Right cardiac atrium (tissue), 5 donors: ENCODE measurements at places on chromosomes 4 and X.

DNA sequence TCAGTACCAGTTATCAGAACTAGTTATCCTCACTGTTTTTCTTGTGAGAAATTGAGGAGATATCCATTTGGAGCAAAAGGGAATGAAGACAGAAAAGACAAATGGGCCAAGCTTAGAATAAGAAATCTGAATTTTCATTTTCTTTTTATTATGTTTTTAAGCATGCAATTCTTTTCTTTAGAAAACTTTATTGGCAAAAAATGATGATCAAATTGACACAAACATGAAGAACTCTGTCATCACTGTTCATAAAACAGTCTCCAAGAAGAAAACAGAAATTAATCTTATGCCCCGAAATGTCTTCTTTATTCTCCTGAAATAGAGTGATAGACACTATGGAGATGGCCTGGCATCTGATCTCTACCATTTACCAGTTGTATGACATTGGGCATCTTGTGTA is 139.0 kb downstream of the ARHGAP24 start:
- DNase-seq: no peak

DNA sequence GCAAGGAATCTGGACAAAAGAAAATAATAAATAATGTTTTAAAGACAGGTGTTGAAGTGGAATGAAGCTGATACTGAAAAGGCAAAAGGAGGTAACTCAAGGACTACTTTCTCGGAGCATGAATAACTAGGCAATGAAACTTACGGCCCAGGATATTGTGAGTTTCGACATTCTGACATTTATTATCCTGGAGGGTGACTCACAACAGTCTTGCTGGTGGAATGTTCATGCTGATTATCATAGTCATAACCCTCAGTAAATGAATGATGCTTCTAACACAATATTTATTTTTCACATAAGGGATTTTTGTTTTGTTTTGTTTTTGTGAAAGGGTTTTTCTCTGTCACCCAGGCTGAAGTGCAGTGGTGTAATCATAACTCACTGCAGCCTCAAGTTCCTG is 147.0 kb upstream of the HPGD start:
- DNase-seq: no peak

GRCh38 chrX:142054094-142054493 is 150.4 kb downstream of the MAGEC1 start:
- DNase-seq: no peak

DNA sequence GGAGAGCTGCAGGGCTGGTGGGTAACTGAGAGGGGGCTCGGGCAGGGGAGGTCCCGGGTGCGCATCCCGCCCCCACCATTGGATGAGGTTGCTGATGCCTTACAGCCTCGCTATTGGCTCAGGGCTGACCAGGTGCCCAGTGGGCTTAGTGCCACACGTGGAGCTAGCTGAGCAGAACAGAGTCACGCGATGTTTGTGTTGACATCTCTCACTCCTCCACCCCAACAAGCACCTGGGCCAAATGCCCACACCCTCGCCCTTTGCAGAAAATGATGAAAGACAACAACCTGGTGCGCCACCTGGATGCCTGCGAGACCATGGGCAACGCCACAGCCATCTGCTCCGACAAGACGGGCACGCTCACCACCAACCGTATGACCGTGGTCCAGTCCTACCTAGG is 31.8 kb downstream of the ATP2B3 start:
- DNase-seq: no peak

DNA sequence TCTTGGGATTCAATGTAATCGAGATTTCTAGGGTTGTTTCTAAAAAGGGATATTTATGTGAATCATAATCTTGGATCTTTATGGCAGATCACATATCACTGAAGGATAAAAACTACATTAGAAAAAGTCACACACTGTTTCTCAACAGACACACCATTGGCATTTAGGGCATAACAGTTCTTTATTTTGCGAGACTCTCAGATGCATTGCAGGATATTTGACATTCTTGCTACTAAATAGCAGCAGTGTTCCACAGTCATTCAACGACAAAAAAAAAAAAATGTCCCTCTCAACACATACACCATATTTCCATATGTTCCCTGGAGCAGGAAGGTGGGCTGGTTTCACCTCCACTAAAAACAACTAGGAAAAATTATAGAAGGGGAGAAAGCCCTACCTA is 243.4 kb upstream of the PCDH18 start:
- DNase-seq: no peak
